ENCODE measurements at places on chromosomes 11 and 22. TPM values are rescaled to one million over a fixed set of nuclear protein-coding genes. Genes with fewer than 3 reads are reported as not detected.

C11orf16 gene
- total RNA-seq = not detected

DNA sequence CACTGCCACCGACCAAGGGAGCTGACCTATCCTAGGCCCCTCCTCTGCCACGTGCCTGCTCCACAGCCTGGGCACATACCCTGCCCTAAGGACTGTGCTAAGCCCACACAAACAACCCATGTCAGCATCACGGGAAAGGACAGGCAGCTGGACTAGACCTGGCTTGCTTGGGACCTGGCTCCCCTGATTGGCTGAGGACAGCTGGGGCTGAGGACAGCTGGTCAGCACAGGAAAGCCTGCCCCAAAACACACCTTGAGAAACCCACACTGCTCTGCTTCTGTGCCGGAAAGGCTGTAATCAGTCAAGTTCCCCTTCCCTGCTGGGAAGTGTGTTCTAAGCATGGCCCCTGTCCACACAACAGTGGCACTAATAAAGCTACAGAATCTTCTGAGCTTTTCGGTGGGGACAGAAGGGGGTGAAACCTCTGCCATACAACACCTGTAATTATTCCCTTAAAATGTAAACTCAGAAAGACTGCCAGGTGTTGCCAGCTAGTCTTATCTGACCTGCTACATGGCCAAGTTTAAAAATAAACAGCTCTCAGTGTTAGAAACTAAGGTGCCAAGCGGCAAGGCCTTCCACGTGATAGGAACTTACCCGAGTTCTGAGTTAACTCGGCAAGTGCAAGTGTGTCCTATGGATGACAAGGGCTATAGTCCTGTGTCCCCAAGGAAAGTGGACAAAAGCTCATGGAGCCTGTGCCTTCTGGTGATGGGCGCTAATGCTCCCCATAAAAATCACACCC lies 35.7 kb upstream of the ARFGAP3 start:
- no peak for DNase-seq

DNA sequence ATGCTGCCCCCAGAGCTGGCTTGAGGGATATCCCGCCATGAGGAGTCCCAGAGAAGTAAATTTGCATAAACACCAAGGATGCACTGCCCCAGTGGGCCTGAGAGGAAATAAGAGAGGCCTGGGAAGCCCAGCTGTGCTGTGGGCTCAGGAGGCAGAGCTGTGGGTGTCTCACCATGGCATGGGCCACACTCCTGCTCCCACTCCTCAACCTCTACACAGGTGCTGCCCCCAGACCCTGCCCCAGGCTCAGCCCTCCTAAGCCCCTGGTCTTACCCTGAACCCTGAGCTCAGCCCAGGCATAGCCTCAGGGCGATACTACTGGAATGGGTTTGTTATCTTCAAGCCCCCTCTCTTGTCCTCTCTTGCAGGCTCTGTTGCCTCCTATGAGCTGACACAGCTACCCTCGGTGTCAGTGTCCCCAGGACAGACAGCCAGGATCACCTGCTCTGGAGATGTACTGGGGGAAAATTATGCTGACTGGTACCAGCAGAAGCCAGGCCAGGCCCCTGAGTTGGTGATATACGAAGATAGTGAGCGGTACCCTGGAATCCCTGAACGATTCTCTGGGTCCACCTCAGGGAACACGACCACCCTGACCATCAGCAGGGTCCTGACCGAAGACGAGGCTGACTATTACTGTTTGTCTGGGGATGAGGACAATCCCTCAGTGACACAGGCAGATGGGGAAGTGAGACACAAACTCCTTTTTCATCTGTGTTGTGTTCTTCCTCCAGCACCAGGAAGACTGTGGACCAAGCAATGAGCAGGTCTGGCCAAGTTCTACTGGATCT lies 59.9 kb downstream of the GGTLC2 start:
- no peak for DNase-seq

CDC42EP2 gene
- 5.3 TPM for total RNA-seq

DNA sequence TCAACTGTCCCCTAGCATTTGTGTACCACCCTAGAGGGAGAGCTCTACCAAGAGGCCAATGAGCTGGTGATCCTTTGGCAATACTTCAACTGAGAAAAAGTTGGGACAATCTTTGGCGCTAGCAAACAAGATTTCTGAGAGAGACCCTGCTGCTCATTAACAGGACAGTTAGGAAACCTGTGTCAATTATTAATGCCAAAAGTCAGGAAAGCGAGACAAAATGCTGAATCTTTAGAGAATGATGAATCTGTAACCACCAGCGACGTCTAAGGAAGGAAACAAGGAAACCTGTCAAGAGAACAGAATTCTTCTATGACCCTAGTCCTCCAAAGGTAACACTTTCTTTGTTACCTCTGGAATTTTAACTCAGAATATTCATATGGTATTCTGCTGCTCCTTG lies 19.9 kb downstream of the LARGE2 start:
- DNase-seq = no peak

RCOR2 gene
- total RNA-seq = 0.14 TPM

SAA1 gene
- 60.9 TPM for total RNA-seq

DNA sequence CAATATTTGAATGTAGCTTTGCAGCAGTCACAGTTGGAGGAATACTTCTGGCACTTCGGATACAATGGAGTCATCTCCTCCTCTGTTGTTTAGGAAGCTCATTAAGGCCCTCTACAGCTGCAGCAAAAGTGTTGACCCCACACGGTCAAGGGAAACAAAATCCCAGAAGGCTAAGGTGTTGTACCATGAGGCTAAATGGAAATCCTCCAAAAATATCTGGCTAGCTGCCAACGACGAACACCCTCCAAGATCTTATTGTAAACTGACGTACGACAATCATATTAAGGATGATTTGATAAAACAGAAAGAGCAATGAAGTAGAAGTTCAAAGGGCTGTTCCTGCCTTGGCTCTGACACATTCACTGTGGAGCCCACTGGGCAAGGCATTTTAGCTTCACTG lies 4.0 kb downstream of the POGLUT3 start:
- no peak for DNase-seq

DNA sequence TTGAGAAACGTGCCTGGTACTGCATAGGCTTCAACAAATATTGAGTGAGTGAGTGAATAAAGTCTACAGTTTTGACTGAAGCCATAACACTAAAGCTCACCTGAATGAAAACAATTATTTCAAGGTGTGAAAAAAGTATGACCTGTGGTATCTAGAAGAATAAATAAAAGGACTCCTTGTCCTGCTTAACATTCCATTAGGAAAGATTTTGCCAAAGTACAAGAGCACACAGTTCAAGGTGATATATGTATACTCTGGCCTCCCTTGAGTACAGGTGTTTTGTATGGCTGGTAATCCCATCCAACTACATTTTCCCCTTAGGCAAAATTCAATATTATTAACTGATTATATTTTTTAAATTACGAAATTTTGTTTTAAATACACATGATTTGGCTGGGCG lies 1.8 kb upstream of the CREBZF start:
- no peak for DNase-seq

DNA sequence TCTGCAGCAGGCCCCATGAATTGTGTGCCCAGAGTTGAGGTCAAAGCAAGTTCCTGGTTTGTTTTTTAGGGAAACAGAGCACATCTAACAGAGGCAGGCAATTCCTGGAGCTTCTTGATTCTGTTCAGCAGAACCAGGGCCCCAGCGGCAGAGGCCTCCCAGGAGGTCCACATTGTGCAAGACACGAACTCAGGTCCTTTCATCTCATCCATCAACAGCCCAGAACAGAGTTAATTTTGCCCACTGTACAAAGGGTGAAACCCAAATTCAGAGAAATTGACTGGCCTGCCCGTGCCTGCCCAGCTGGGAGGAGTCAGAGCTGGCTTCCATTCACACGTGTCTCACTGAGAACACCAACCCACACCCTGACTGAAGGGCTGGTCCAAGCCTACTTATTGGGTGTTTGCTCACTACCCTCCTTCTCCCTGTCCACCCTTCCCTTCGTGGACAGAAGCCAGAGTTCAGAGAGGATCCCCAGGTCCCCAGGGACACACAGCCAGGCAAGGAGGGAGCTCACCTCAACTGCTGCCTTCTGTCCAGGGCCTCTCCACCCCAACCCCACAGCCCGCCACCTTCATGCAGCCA lies 607.1 kb downstream of the TBC1D22A start:
- DNase-seq = no peak

- peak; percentile 84 for DNase-seq
Measured at GRCh38 chr11:47248664-47249377, at the start of gene ACP2. TSS of gene ACP2 (minus strand) at chr11:47248814. CDS start at chr11:47248789, 25 bp downstream.

BRSK2 gene
- total RNA-seq = 8.6 TPM

B3GAT1 gene
- 4.8 TPM for total RNA-seq

GRCh38 chr11:122229078-122229477 lies 113.1 kb upstream of the BLID start:
- DNase-seq = no peak

JHY gene
- total RNA-seq = 0.64 TPM

APOA1 gene
- total RNA-seq = not detected

GRCh38 chr22:38953577-38954413 lies 3.6 kb upstream of the APOBEC3A start:
- DNase-seq = no peak

GRCh38 chr22:39748877-39749276 lies 144.7 kb downstream of the ENTHD1 start:
- peak; percentile 71 for DNase-seq

- DNase-seq = no peak
Measured at GRCh38 chr11:118057251-118058145, 19.4 kb upstream of the TMPRSS4 start.

DNA sequence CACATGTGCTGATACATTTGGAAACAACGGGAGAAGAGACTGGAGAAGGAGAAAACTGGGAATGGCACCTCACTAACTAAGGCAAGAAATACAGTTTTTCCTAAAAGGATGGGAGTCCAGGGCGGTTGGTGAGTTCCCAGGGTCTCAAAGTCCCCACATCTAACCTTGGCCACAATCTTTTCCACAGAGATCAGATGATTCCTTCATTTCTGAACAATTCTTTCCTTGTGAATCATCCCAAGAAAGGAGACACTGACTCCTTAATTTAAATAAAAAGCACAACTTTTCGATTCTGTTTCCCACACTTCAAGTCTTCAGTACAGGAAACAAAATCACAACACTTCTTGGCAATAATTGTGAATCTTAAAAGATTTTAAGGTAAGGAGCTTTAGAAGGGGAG lies 384.7 kb downstream of the DCDC1 start:
- peak; percentile 39 for DNase-seq

- DNase-seq = no peak
Measured at GRCh38 chr11:62708793-62709192, 1.3 kb downstream of the GNG3 start.

- no peak for DNase-seq
Measured at GRCh38 chr22:44399906-44400762, 87.4 kb upstream of the SHISAL1 start.

DNA sequence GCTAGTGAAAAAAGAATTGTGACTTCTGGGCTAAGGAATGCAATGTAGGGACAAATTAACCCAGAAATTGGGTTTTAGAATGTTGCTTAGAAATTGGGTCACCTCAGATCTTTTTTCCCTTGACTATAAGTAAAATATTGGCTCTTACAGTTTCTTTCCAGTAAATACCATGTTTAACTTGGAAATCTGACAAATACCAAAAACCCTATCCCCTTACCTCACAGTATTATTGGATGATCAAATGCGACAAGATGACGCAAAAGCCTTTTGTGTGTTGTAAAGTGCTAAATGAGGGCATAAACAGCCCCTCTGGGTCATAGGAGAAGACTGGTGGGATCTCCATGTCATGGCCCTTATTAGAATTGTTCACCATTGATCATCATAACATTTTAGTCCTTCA lies 6.1 kb upstream of the UPB1 start:
- no peak for DNase-seq

GRCh38 chr11:71207563-71207962 lies 44.8 kb downstream of the SHANK2 start:
- DNase-seq = no peak

FAM227A gene
- total RNA-seq = 0.83 TPM

- peak; percentile 61 for DNase-seq
Measured at GRCh38 chr11:46112961-46113607, 8.2 kb downstream of the PHF21A start.

MYBPC3 gene
- total RNA-seq = not detected

TRPC6 gene
- not detected for total RNA-seq

DNA sequence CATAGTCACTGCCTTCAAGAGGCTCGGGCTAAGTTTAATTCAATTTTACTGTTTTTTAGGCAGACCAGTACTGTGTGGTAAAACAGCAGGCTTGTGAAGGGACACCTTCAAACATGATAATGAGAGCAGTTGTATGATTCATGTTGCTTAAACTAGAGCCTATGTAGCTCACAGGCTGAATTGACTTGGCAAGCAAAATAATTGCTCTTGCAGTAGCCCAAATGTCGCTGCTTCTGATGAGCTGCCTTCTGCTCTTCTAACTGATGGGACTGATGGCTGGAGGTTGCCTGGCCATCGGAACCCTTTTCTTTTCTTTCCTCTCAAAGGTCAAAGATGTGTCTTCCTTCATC lies 137.6 kb downstream of the MAML2 start:
- DNase-seq = no peak

GRCh38 chr11:109996060-109996459 lies 97.1 kb upstream of the ZC3H12C start:
- DNase-seq = no peak

DNA sequence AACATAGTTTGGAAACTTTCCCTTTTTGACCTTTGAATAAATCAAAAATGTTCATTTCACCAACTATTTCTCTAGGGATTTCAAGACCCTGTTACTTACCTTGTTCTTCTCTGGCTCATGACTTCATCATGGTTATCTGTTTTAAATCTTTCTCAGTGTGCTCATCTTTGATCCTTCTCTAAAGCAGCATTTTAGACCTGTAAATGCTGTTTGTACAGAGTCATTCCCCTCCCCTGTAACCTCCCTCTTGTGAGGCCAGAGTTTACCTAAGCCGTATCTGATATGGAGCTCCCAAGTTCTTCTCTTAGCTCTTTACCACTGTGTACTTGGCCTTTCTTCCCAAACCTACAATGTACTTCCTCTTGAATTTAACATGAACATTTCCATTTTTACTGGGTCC lies 56.0 kb downstream of the ACER3 start:
- no peak for DNase-seq

GRCh38 chr22:43481568-43482317 lies 69.9 kb downstream of the MPPED1 start:
- DNase-seq = no peak

- no peak for DNase-seq
Measured at GRCh38 chr11:45848654-45849081, 1.4 kb downstream of the CRY2 start.

GRCh38 chr11:72692498-72693237 lies 18.4 kb upstream of the PDE2A start:
- DNase-seq = no peak

GRCh38 chr22:27212617-27213177 lies 555.3 kb downstream of the MIAT start:
- peak; percentile 92 for DNase-seq

DNA sequence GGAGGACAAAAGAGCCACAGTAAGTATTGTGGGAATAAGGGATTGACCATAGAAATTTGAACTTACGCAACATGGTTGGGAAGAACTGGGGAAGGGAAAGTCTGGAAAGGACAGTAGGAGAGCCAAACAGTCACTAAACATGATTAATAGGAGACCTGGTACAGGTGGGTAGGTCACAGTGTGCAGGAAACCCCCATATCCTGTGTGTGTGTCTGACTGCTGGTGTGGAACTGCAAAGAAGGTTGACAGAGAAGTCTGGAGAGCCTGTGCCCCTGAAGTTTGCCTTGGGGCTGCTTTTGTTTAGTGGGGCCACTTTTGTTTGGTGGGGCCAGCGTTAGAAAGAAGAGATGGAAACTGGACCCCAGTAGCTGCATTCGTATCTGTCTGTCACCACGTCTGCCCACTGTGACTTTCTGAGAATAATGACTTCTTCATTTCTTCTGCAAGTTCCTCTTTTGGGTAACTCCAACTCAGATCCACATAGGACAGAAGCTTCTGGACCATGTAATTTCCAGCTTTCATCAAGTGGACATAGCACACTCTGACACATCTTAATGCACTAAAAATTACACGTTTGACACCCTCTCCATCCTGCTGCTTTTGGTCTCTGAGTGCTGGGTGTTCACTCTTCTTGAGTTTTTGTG lies 126.8 kb upstream of the RAG2 start:
- no peak for DNase-seq

Data from A172 (cell line).